ENCODE measurements at places on chromosomes 3 and 15.

DNA sequence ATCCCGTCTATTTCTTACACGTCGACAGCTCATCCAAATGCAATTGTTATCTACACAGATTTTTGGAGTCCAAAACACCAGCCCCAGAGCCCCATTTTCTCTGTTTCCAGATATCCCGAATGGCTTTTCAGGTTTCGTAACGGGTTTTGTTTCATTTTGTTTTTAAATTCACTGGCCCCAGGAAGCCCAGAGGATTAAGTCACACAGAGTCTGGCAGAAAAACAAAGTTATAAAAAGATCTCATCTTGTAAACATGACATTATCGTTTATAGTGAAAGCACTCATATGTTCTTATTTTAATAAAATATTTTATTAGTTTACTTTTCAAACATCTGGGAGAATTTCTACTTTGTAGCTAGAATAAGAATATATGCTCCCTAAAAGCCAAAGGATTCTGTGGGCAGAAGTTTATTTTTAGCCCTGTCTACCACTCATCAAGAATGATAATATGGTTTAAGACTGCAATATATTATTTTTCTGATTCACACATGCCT lies 149.3 kb upstream of the SLC2A2 start:
- DNase-seq = no peak

GRCh38 chr3:146334151-146334550 lies 83.2 kb upstream of the PLSCR4 start:
- DNase-seq = no peak

GRCh38 chr3:176734146-176734545 lies 463.1 kb downstream of the TBL1XR1 start:
- no peak for DNase-seq

GRCh38 chr15:92020804-92021203 lies 167.3 kb downstream of the SLCO3A1 start:
- DNase-seq = no peak

- peak; percentile 20 for DNase-seq
These were observed 14.4 kb upstream of the ZBTB38 start for GRCh38 chr3:141353652-141354495.
